ENCODE measurements at places on chromosomes 6 and 20. TPM values are rescaled to one million over a fixed set of nuclear protein-coding genes. Genes with fewer than 3 reads are reported as not detected.

DNA sequence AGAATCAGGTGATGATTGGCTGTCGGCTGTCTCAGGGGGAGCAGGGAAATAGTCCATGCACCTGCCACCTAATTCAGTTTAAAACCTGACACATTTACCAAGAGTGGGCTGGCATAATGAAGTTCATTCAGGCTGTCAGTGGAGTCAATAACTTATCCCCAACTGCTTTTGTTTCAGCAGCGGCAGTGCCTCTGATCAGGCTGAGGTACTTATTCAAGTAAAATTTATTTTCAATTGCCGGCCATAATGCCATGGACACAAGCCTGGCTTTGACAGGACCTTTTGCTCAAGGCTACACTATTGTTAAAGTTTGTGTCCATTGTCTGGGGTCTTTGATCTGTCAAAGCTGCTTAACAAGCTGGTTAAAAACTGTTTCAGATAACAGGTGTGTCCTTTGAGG, 20.6 kb downstream of the OLIG3 start:
- peaks cover 11% of the 10 kb centered on the region for H3K27me3 ChIP-seq
- no peak overlapping the region for H3K4me3 ChIP-seq

DNA sequence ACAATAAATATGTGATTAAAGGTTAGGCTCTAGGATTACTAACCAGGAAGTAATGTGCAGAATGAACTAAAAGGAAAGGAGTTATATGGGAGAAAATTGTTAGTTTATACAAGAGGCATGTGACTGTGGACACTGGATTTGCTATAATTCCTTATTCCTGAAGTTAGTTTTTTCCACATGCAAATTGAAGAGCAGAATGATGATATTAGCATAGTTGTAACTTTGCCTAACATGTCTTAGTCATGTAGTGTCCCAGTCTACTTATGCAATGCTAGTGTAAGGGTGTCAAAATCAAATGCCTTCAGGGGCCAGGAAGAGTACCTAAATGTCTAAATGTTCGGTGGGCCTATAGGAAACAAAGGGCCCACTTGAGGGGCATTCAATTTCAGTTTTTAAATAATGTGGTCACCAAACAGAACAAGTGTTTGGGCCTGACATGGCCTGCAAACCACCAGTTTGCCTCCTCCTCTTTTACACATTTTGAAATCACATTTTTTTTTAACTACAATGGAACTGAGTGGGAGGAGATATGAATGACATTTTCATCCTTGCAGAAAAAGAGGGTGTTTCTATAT, 28.0 kb upstream of the CEP85L start:
- no peak for DNase-seq
- no peaks in the 10 kb centered on the region for H3K36me3 ChIP-seq
- no peaks in the 10 kb centered on the region for H3K4me1 ChIP-seq
- no peaks in the 10 kb centered on the region for H3K27me3 ChIP-seq
- H3K27ac ChIP-seq: no peak overlapping the region

Gene PRSS35
- 27.6 TPM for polyA plus RNA-seq

Gene CALHM4
- not detected for polyA plus RNA-seq

Gene PTGIS
- 25.0 TPM for polyA plus RNA-seq

Data from muscle of leg (tissue), 16 donors.